Fibroblast of lung (primary cell): ENCODE measurements at places on chromosomes 1 and 21. TPM values are rescaled to one million over a fixed set of nuclear protein-coding genes. Genes with fewer than 3 reads are reported as not detected.

Gene CFHR2
- polyA plus RNA-seq = not detected in 2 replicates

Gene TDRD5
- not detected in 2 replicates for polyA plus RNA-seq

Gene CDKN2C
- 24.4 and 42.8 TPM in 2 replicates for polyA plus RNA-seq

Gene LCE1D
- polyA plus RNA-seq = not detected in 2 replicates

Gene SIK1
- 0.53 and 0.58 TPM in 2 replicates for polyA plus RNA-seq

Gene TMCC2
- 2.3 and 2.5 TPM in 2 replicates for polyA plus RNA-seq

Gene TNFRSF1B
- polyA plus RNA-seq = 14.8 and 27.5 TPM in 2 replicates

Gene APOBEC4
- polyA plus RNA-seq = not detected in 2 replicates
